RCC 7860 (cell line): ENCODE measurements at places on chromosomes 2 and 18.

GRCh38 chr2:10341193-10341592 is 38.5 kb downstream of the HPCAL1 start:
- DNase-seq = no peak

GRCh38 chr2:49933711-49934110 is 779.4 kb upstream of the FSHR start:
- no peak for DNase-seq

DNA sequence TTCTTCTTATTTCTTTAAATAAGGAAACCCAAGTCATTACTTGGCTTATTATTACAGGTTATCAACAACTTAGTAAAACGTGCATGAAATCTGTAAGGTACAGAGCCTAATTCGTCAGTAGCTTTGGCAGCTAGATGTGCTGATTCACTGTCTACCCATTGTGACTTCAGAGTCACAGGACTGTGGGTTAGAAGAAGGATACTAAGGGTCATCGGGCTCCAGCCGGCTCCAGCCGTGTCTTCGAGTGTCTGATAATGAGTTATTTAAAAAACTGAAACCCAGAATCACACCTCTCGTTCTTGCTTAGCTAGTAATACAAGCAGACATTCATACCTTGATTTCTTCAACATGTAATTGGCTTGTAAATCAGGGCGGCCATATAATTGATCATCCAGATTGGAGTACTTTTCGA is 170.5 kb downstream of the FMNL2 start:
- DNase-seq = peak; percentile 94

DNA sequence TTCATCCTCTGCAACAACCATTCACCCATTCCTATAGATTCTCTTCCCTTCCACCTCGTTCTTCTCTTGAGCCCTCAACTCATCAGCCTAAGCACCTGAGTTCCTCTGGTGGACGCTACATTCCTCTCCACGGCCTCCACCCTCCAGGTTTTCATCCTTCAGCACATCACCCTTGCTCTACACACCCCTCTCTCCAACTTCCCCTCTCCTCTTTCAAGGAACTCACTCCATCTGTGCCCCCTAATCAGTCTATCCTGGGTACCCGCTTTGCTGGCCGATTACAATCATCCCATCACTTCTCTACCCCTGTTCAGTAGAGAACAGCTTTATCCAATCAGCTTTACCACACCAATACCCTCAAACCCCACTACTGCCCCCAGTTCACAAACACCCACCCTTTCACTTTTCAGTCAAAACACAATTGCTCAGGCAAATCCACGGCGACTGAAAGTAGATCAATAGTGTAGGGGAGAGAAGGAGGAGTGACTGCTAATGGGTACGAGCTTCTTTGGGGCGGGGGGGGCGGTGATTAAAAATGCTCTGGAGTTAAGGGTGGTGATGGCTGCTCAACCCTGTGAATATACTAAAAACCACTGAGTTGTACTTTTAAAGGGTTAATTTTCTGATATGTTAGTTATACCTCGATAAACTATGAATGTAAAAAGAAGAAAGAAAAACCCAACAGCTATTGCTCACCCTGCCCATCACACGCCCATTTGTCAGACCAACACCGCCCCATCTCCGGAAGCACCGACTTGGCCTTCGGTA is 857 bp downstream of the DYM start:
- no peak for DNase-seq

DNA sequence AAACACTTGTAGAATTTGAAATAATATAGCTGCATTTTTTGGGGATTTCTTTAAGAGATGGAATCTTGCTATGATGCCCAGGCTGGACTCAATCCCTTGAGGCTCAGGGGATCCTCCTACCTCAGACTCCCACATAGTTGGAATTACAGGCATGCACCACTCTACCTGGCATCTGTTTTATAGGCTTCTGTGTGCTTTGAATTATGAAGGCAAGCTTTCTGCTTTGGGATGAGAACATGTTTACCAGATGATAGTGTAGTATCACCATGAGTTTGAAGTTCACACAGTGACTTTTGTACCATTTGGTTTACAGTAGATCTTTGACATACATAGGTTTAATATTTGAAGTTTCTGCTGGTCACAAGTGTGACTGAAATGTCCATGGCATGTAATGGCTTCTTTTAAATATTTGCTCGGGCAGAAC is 10.7 kb downstream of the CNOT11 start:
- DNase-seq = no peak

GRCh38 chr2:225113371-225114015 is 71.2 kb upstream of the DOCK10 start:
- no peak for DNase-seq

GRCh38 chr2:38620282-38620977 is 17.7 kb upstream of the HNRNPLL start:
- DNase-seq = no peak

GRCh38 chr2:116510117-116510671 is 1304.3 kb upstream of the DDX18 start:
- DNase-seq = peak; percentile 9

- DNase-seq = no peak
Measured at GRCh38 chr2:25035537-25036220, 6.2 kb upstream of the EFR3B start.

DNA sequence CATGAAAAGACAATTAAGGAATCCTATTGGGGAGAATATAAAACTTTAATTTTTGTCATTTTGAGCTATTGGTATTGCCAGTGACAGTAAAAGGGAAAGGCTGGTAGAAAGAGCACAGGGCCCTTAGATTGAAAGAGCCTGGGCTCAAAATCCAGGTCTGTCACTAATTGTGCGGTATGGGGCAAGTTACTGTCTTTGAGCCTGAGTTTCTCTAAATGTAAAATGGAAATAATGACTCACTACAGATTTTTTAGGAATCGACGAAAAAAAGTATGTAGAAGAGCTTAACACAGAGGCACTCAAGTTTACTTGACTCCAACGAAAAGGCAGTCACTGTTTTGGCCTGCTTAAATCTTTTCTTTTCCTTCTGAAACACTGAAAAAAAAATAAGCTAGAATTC is 7.0 kb downstream of the NDUFV2 start:
- no peak for DNase-seq

- DNase-seq = peak; percentile 26
Measured at GRCh38 chr2:224369028-224369632, 32.8 kb downstream of the FAM124B start.

DNA sequence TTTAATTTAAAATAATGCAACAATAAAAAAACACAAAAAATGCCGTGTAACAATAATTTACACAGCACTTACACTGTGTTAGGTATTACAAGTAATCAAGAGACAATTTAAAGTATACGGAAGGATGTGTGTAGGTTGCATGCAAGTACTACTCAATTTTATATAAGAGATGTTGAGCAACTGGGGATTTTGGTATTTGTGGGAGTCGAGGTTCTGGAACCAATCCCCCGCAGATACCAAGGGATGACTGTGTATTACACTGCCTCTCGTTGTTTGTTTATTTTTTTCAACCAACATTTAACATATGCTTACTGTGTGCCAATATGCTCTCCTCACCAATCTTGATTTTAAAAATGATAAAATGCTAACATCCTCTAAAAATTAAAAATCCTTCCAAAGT is 24.8 kb downstream of the MAP3K2 start:
- DNase-seq = no peak

GRCh38 chr2:145161656-145162055 is 641.7 kb upstream of the ZEB2 start:
- no peak for DNase-seq

DNA sequence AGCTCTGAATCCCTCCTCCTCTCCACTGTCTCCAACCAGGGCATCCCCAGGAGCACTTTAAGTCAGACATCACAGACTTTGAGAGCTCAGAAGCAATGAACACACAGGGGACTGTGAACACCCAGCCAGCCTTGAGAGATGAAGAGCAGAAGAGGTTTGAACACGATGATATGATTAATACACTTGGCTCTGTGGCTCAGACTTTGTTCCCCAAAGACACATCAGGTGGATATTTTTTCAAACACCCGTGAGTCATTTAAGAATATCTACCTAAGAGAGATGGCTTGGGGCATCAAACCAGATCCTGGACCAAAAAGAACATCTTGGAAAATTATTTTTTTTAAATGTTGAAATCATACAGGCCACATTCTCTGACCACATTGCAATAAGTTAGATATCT is 134.9 kb upstream of the OTOS start:
- DNase-seq = no peak

DNA sequence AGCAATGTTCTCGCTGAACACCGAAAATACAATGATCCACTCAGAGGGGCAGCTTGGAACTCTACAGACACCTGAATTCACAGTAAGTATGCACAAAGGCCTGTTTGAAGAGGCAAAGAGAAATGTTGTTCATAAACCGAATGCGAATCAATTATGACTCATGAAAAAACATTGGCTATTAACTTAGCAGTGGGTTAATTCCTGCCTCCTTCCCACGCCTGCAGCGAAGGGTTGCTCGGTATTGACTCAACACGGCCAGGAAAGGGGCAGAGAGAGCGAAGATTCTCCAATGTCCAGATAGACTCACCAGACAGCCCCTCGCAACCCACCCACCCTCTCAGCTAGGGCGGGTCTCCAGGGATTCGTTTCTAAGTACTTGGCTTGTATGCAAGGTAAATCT is 9.4 kb downstream of the CRACDL start:
- DNase-seq = no peak

GRCh38 chr18:44033144-44033701 is 647.5 kb upstream of the SETBP1 start:
- DNase-seq = peak; percentile 84

GRCh38 chr2:128493880-128494279 is 175.2 kb upstream of the HS6ST1 start:
- DNase-seq = no peak

GRCh38 chr2:240520130-240520973 is 37.4 kb downstream of the ANKMY1 start:
- no peak for DNase-seq

DNA sequence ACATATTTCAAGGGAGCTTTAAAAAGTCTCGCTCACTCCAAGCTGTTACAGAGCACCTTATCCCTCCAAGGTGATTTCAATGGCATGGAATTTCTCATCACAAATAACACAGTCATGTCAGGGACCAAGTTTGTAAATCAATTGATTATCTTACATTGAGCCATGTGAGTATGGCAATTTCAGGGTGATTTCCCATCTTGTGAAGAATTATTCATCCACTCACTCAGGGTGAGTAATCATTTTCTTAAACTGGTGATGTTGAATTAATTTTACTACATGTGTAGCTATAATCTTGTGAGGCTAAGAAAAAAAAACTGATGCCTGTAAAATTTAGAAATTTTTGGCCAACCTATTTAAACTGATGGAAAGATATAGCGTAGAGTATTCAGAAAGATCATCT is 3.3 kb upstream of the ABCA12 start:
- no peak for DNase-seq

- DNase-seq = no peak
Measured at GRCh38 chr2:17912266-17912691, 33.8 kb downstream of the KCNS3 start.

GRCh38 chr2:222891890-222892289 is 31.1 kb downstream of the ACSL3 start:
- no peak for DNase-seq
